ENCODE measurements at places on chromosomes 3 and 15. TPM values are rescaled to one million over a fixed set of nuclear protein-coding genes. Genes with fewer than 3 reads are reported as not detected.

Gene CLN6
- 11.0 TPM for total RNA-seq

Gene GHSR
- not detected for total RNA-seq

Gene TUSC2
- 36.0 TPM for total RNA-seq

Gene MINAR1
- 0.30 TPM for total RNA-seq

Gene GANC
- 11.7 TPM for total RNA-seq

Gene RARRES1
- 1.1 TPM for total RNA-seq

Gene NANOGP8
- total RNA-seq, result not detected

Gene EHHADH
- total RNA-seq, result 16.1 TPM

Gene HESX1
- total RNA-seq, result 0.46 TPM

Gene ZNF106
- total RNA-seq, result 58.5 TPM

Gene SLC24A5
- total RNA-seq, result under 0.01 TPM

Gene IQCH
- total RNA-seq, result 0.32 TPM

Gene LIPH
- not detected for total RNA-seq

Gene CHRNA7
- total RNA-seq, result 2.0 TPM

Gene IQCF5
- not detected for total RNA-seq

Gene OSTN
- total RNA-seq, result under 0.01 TPM

Gene SSUH2
- not detected for total RNA-seq

Gene CALML4
- total RNA-seq, result 4.9 TPM

Gene C2CD4A
- 4.2 TPM for total RNA-seq

Gene GPR160
- 1.2 TPM for total RNA-seq

Gene HIGD1A
- total RNA-seq, result 197 TPM

Gene CLEC3B
- total RNA-seq, result 0.61 TPM

Gene SFMBT1
- 4.2 TPM for total RNA-seq

Gene CCR1
- total RNA-seq, result not detected

Gene UPK1B
- total RNA-seq, result not detected

Gene SETMAR
- total RNA-seq, result 12.7 TPM

Gene TMEM212
- not detected for total RNA-seq

Gene CHRM5
- not detected for total RNA-seq

Gene LSAMP
- total RNA-seq, result 0.15 TPM

Gene CCR2
- total RNA-seq, result not detected

Gene ANKDD1A
- total RNA-seq, result 3.0 TPM

Gene GOLGA6A
- not detected for total RNA-seq

Gene PLSCR5
- total RNA-seq, result not detected

Gene TF
- not detected for total RNA-seq

Gene POLQ
- 6.2 TPM for total RNA-seq

Gene FXR1
- 203 TPM for total RNA-seq

Gene RTP1
- total RNA-seq, result not detected

Gene WWTR1
- 138 TPM for total RNA-seq

Gene REC114
- total RNA-seq, result not detected

Gene RHOV
- 0.15 TPM for total RNA-seq

Gene PLA2G4E
- not detected for total RNA-seq

Gene INKA1
- total RNA-seq, result 14.3 TPM

Gene DNAH1
- total RNA-seq, result 1.5 TPM

Gene AADACL2
- not detected for total RNA-seq

Gene LACTB
- 35.4 TPM for total RNA-seq

Gene CHL1
- total RNA-seq, result not detected

Gene CASR
- not detected for total RNA-seq

Gene NR1I2
- total RNA-seq, result 0.15 TPM

Gene CA12
- 0.65 TPM for total RNA-seq

Gene ITIH3
- total RNA-seq, result not detected

Gene LYZL4
- total RNA-seq, result not detected

Gene KATNBL1
- total RNA-seq, result 58.5 TPM

Gene SAMD7
- not detected for total RNA-seq

Gene SOX2
- not detected for total RNA-seq

Gene P2RY13
- total RNA-seq, result not detected

Gene ADAMTS17
- total RNA-seq, result not detected

Gene PPARG
- total RNA-seq, result 0.76 TPM

Gene NEDD4
- total RNA-seq, result 26.0 TPM

Data from epithelial cell of umbilical artery (primary cell).